ENCODE measurements at places on chromosomes 4 and X.

DNA sequence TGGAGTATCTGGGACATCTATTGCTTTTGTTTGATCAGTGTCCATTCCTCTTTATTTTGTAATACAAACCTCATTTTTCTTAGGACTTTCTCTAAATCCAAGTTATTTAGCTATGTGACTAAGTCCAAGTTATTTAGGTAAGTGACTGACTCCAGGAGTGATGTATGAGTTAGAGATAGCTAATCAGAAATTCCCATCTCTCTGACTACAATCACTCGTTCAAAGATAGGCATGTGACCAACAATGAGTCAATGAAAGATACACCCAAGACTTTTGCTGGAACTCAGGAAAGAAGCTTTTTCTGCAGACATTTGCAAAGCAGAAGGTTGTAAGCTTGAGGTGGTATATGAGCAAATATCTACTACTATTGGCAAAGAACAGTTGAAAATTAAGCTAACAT, 72.5 kb upstream of the KCNIP4 start:
- no peak for DNase-seq

GRCh38 chr4:148090503-148091476, 351.4 kb downstream of the NR3C2 start:
- no peak for DNase-seq

DNA sequence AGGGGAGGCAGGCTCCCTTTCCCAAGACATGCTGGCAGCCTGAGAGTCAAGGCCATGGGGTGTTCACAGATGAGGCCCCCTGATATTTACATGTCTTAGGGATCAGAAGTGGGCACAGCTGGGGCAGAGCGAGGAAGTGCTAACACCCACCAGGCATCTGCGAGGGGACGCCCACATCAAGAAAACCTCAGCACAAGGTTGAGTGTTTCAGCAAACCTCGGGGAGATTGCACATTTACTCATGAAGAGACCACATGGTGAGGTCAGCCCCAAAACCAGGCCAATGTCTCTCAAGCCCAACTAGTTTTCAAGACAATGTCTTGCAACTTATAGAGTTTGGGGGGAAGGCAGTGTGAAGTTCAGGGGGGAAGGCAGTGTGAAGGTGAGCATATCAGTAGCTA, 55.2 kb downstream of the CLNK start:
- DNase-seq = no peak

DNA sequence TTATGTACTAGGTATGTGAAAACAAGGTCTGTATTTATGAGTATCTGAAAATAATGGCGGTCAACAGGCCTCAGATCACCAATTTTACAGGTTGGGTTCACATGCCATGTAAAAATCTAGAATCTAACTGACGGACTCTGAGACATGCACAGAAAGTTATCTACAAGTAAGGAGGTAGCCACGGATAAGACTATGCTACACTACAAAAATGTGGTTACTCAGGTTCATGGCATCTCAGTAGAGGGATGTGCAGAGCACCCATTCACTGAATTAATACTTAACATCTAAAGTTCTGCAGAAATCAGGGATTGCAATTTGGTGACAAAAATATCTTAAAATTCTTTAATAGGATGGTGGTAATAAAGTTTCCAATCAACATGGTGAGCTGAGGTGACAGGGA, 155.9 kb downstream of the APBB2 start:
- no peak for DNase-seq

DNA sequence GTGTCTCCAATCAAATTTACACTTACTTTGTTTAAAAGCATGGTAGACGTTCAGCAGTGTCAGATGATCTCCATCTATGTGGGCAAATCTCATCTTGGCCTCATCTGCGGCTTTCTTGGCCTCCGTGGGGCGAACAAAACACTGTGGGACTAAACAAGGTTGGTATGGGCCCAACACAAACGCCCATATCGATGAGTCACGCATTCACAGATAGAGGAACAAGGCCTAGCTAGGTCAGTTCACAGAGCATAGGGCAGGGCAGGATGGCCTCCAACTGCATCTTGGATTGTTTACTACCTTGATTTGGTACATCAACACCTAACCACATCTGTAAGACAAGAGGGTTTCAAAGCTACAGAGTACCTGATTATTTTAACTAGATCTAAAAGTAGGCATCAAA, 47.3 kb downstream of the DHX15 start:
- DNase-seq = no peak

DNA sequence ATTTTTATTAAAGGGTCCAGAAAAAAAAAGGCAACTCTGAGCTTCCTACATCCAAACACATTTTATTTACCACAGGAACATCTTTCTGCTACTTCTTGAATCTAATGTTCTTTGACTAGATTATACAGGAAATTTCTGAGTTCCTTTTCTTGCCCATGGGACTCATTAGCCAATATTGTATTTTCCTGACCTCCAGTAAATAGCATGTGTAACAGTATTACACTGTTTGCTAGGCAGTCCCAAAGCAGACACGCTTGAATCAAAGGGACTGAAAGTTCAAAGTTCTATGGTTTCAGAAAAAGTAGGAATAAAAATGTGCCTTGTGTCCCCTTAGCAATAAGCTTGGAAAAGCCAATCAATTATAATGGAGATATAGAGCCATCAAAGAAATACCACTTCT, 57.4 kb downstream of the MOSPD2 start:
- no peak for DNase-seq

DNA sequence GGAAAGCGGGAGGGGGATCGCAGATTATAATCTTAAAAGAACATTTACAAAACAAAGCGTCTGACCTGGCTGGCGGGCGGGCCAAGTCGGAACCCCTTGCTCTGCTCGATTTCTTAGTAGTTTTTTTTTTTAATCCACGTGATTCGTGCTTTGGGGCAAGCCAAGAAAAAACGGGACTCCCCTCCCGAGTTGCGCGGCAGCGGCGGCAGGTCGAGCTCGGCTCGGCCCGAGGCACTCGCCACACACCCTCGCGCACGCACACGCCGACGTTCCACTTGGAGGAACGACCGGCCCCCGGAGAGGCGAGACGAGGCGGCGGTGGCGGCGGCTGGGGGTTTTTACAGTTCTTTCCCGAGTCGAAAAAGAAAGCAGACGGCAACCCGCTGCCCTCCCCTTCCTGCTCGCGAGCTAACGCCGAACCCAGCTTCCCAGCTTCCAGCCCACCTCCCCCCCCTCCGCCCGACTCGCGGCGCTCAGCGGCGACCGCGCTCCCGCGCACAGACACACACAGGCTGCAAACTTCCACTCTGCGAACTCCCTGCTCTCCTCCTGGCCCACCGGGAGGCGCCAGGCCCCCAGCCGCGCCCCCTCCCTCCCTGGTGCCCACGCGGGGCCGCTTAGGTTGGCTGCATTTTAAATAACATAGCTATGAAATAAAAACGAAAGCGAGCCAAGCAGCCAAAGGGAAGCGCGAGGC, 1.2 kb downstream of the BCOR start:
- DNase-seq = peak; percentile 29

GRCh38 chr4:7572894-7573293, 138.2 kb upstream of the PSAPL1 start:
- DNase-seq = no peak

GRCh38 chrX:38692961-38693360, 108.3 kb upstream of the MID1IP1 start:
- no peak for DNase-seq

- no peak for DNase-seq
Observed at GRCh38 chrX:16745659-16746058, 26.2 kb downstream of the SYAP1 start.

DNA sequence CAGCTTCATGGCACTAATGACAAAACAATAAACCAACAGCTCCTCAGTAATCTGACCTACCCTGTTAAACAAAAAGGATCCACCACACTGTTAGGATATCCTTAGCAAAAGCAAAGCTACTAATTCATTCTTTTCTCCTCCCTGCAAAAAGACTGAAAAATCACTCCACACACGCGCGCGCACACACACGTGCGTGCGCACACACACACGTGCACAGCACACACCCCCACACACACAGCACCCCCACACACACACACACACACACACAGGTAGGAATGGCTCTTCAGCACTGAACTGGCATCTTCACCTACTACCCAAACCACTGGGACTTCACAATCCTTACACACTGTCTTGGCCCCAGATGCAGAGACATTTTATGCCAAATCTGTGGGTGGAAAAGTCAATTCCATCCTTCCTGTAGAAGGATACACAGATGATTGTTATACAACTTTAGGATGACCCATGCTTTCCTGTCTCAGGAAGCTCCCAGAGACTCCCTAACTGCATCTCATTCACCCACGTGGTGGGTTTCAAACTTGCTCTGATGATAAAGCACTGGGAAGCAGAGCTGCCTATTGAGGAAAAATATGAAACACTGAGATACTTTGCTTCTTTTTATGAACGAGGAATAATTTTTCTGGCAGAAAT, 102.5 kb downstream of the TSPAN5 start:
- no peak for DNase-seq

DNA sequence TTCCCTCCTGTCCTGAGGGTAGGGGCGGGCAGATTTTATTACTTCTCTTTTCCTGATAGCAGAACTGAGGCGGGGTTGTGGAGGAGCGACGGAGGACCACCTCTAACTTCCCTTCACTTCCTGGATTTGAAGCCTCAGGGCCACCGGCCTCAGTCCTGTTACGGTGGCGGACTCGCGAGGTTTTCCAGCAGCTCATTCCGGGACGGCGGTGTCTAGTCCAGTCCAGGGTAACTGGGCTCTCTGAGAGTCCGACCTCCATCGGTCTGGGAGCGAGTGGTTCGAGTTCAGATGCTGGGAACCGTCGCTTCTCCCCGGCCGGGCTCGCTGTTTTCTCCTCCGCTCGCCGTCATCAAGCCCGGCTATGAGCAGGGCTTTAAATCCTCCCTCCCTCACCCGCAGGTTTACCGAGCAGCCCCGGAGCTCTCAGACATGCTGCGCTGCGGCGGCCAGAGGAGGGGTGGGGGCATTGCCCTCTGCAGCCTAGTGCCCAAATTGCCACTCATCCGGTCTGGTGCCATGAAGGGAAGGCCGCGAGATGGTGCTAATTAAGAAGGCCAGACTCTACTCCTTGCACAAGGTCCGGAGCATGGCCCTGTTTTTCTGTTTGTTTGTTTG, 23.3 kb downstream of the HAND2 start:
- DNase-seq = no peak

DNA sequence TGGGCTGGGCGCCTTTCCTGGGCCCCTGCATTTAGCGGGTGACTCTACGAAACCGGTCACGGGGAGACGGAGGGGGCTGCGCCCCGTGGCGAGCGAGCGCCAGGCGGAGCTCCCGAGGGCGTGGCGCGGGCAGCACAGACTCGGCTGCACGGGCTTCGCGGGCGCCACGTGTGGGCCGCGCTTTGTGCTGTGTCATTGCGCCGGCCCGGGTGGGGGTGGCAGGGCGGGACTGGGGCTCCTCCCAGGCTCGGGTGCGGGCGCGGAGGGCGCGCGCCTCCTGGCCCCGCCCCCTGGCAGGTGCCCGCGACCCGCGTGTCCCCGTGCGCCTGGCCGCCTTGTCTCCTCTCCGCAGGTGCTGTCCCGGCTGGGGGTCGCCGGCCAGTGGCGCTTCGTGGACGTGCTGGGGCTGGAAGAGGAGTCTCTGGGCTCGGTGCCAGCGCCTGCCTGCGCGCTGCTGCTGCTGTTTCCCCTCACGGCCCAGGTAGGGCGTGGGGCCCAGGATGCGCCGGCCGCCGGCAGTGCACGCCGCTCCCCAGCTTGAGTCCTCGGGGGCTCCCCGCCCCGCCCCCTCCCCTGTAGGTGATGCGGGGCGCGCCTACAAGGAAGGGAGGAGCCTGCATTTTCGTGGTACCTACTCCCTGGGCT, 651 bp downstream of the UCHL1 start:
- DNase-seq = no peak

DNA sequence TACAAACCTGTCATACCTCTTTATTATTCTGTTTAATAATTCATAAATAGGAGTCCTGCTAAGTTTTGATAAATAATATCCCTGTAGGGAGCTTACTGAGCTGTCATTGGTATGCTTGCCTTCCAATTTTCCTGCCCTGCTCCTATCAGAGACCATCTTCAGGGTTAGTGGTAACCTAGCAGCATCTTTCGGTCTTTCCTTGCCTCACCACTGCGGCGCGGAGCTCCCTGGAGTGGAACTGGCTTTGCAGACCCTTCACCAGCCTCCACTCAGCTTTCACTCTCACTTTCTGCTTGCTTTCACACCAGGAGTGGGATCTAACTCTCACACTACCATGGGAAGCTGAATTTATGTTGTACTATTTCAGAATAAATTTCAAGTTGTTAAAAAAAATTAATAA, 481.7 kb upstream of the ATOH1 start:
- no peak for DNase-seq

GRCh38 chrX:39874202-39874816, 223.4 kb downstream of the BCOR start:
- DNase-seq = no peak

GRCh38 chr4:25993395-25994185, 79.6 kb downstream of the SMIM20 start:
- DNase-seq = no peak

DNA sequence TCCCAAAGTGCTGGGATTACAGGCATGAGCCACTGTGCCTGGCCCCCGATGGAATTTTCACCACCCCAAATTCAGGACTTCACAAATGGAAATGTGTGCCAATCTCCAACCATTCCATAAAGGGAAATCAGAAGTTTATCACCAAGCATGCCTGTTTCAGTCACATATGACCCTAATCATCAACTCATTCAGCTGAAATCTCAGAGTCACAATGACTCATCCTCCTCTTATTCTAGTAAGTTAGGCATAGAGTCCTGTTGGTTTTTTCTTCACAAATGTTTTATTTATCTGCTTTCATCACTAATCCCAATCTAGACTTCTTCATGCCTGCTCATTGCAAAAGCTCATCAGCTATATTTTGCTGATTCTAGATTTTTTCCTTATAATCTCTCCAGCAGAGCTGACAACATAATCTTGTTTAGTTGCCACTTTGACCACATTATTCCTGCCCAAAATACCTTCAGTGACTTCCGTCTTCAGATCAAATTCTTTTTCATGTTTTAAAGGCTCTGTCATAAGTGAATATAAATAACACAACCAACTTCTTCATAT, 83.3 kb downstream of the SLC7A11 start:
- no peak for DNase-seq

All from activated T-helper 1 cell treated with anti-CD3 and anti-CD28 coated beads, Interleukin-2, amount 50 U/mL, for 16 hours (primary cell).